ENCODE measurements at places on chromosomes 2 and 18. TPM values are rescaled to one million over a fixed set of nuclear protein-coding genes. Genes with fewer than 3 reads are reported as not detected.
A peak's percentile ranks its signal among the peaks of the same experiment; 100 is the strongest.

- H3K4me1 ChIP-seq, result no peaks in the 10 kb centered on the region
- H3K27ac ChIP-seq, result no peak overlapping the region
- no peaks in the 10 kb centered on the region for H3K27me3 ChIP-seq
- no peak overlapping the region for H3K4me3 ChIP-seq
- DNase-seq, result no peak
These were observed 47.9 kb upstream of the RAB12 start for GRCh38 chr18:8561123-8561910.

Gene PHOSPHO2
- total RNA-seq, result 7.2 TPM

Gene STPG4
- 0.13 TPM for total RNA-seq

- H3K27me3 ChIP-seq, result no peaks in the 10 kb centered on the region
- DNase-seq, result no peak
- no peak overlapping the region for H3K27ac ChIP-seq
- no peaks in the 10 kb centered on the region for H3K4me1 ChIP-seq
- H3K4me3 ChIP-seq, result no peak overlapping the region
These were observed 40.2 kb downstream of the DDX1 start for GRCh38 chr2:15631883-15632282.

Gene RSAD2
- not detected for total RNA-seq

- no peak for DNase-seq
- no peaks in the 10 kb centered on the region for H3K36me3 ChIP-seq
- peak overlapping the region; percentile 72 for H3K4me3 ChIP-seq
- no peaks in the 10 kb centered on the region for H3K4me1 ChIP-seq
- peaks cover 50% of the 10 kb centered on the region for H3K27me3 ChIP-seq
- H3K27ac ChIP-seq, result no peak overlapping the region
These were observed 5.3 kb downstream of the PTGR3 start for GRCh38 chr18:75203416-75204268.

Gene CNGA3
- total RNA-seq, result not detected

Gene SERPINB5
- 0.20 TPM for total RNA-seq

Gene RGPD3
- 0.22 TPM for total RNA-seq

- no peak overlapping the region for H3K4me3 ChIP-seq
- no peaks in the 10 kb centered on the region for H3K36me3 ChIP-seq
- H3K27me3 ChIP-seq, result no peaks in the 10 kb centered on the region
- no peak for DNase-seq
- H3K4me1 ChIP-seq, result peaks cover 5% of the 10 kb centered on the region
- H3K27ac ChIP-seq, result no peak overlapping the region
These were observed 36.6 kb upstream of the DSC1 start for GRCh38 chr18:31199190-31199769.

Gene AMER3
- total RNA-seq, result 0.59 TPM

Gene ANKRD53
- total RNA-seq, result 0.28 TPM

GRCh38 chr2:99573634-99574251 is 83.9 kb upstream of the REV1 start:
- H3K36me3 ChIP-seq, result no peaks in the 10 kb centered on the region
- no peak overlapping the region for H3K4me3 ChIP-seq
- H3K27me3 ChIP-seq, result no peaks in the 10 kb centered on the region
- no peaks in the 10 kb centered on the region for H3K4me1 ChIP-seq
- H3K27ac ChIP-seq, result no peak overlapping the region

DNA sequence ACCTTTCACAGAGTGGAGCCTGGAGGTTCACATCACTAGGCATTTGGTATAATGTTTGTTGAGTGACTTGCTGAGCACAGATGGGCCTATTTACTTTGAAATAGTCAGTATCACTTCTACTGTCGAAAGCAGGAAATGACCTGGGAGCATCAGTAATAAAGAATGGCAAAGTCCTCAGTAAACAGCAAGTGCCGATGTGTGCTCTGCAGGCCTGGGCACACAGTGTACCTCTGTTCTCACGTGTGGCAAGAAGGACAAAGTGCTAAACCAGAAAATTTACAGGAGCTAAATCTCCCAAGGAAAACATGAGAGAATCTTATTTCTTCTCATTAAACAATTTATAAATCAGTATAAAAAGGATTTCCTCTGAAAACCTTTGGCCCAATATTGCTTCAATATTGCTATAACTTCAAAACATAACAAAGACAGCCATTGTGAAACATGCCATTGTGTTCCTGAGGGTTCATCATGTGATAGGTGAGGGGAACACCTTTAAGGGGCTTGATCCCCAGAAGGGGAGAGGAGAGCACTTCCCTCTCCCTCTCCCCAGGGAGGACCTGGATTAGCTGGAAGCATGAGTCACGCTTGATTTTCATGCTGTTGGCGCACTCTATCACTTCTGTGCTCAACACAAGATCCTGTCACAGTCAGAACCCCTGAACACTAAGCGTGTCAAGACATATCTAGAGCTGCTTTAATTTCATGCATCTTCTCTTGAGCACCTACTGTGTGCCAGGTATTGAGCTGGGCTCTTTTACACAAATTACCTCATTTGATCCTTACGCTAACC is 131.5 kb upstream of the SMAD2 start:
- no peak overlapping the region for H3K4me3 ChIP-seq
- H3K27ac ChIP-seq, result no peak overlapping the region
- DNase-seq, result no peak
- H3K36me3 ChIP-seq, result no peaks in the 10 kb centered on the region
- H3K27me3 ChIP-seq, result no peaks in the 10 kb centered on the region
- no peaks in the 10 kb centered on the region for H3K4me1 ChIP-seq

GRCh38 chr2:73963385-73964120 is 21.2 kb upstream of the TET3 start:
- peaks cover 15% of the 10 kb centered on the region for H3K36me3 ChIP-seq
- no peaks in the 10 kb centered on the region for H3K27me3 ChIP-seq
- H3K4me1 ChIP-seq, result no peaks in the 10 kb centered on the region
- no peak overlapping the region for H3K4me3 ChIP-seq

Gene CCDC150
- total RNA-seq, result 22.1 TPM

DNA sequence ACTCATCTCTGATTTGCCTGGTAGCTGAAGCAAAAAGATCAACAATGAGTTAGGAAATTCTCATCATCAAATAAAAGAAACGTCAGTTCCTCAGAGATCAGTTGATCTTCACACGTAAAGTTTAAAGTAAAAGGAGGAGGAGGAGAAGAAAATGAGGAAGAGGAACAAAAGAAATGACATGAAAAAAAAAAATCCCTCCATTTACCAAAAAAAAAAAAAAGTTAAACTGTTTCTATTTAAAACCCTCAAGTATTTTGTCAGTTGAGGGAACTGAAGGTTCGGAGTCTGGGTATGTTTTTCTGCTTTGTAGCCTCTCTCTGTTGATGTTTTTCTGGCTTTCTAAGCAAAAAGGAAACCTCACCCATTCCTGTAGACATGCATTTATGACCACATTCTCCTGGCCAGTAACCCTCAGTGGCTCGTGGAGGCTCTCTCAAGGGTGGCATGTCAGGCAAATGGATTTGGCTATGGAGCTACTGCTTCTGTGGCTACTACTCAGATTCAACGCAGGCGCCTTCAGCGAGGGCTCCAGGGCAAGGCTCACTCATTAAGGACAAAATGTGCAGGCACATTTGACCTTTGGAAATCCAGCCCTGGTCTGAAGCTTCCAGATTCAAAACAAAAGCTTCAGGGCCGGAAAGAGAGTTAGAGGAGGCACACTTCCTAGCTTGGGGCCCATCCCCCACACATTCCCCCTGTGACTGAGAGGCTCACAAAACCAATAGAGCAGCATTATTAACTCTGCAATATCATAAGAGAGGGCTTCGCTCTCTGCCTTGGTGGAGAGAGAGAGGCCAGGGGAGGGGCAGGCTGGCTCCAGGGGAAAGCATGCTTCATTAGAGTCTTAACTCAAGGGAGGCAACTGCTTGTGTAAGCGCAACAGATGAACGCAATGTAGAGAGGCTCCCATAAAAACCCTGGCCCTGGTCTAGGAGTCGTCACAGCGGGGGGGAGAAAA is 22.3 kb downstream of the KLF7 start:
- H3K27ac ChIP-seq, result no peak overlapping the region
- H3K27me3 ChIP-seq, result no peaks in the 10 kb centered on the region
- peak; percentile 34 for DNase-seq
- H3K4me3 ChIP-seq, result no peak overlapping the region
- peaks cover 17% of the 10 kb centered on the region for H3K4me1 ChIP-seq

- DNase-seq, result peak; percentile 93
- H3K4me3 ChIP-seq, result no peak overlapping the region
- H3K4me1 ChIP-seq, result no peaks in the 10 kb centered on the region
- no peaks in the 10 kb centered on the region for H3K27me3 ChIP-seq
- H3K27ac ChIP-seq, result no peak overlapping the region
- no peaks in the 10 kb centered on the region for H3K36me3 ChIP-seq
These were observed 25.9 kb downstream of the MLPH start for GRCh38 chr2:237512774-237513466.

DNA sequence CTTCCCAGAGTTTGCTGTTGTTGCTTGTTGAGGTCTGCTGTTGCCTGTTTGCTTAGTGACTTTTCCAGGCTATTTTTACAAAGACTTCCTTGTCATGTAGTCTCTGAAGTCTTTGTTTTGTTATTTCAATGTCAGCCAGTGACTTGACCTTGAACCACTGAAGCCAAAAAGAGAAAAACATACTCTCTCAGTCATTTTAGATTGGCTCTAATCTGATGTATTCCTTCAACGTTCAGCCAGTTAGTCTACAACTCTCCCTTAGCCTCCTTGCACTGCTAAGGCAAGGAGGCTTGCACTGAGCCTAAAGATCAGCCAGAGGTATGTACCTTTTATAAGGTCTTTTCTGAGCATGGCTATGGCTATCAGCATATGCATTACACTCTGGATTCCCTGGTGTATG is 27.9 kb downstream of the KIAA1328 start:
- H3K27me3 ChIP-seq, result no peaks in the 10 kb centered on the region
- DNase-seq, result no peak

DNA sequence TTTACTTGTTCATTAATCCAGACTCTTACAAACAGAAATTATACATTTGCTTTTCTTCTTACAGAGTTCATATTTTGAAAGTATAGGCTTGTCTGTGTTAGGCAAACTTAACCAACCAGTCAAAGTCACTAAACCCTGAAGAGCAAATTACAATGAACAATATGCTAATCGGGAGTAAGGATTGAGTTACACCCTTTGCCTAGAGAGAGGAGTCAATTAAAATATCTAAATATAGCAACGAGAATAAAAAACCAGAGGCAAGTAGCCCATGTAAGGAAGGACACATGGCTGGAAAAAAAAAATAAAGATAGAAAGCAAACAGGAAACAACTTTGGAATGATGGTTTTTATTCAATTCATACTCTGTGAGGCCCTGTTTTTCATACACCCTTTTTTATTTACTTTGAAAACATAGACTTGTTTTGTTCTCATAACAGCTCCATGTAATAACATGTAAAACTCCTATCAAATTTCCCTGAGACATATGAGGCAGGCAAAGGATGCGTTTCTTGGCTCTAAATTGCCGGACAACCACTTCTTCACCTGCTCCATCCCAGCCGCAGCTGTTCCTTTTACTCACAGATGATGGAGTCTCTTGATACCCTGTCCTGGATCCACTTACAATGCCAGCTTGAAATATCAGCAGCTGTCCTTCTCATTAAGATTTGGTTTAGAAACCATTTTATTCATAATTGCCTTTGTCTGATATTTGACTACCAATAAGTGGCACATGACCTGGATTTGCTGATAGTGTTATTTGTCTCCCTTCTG is 767.7 kb upstream of the GCFC2 start:
- H3K27ac ChIP-seq, result no peak overlapping the region
- no peaks in the 10 kb centered on the region for H3K27me3 ChIP-seq
- H3K36me3 ChIP-seq, result peaks cover 3% of the 10 kb centered on the region
- no peak overlapping the region for H3K4me3 ChIP-seq
- DNase-seq, result no peak

Gene PROKR1
- total RNA-seq, result 1.5 TPM

DNA sequence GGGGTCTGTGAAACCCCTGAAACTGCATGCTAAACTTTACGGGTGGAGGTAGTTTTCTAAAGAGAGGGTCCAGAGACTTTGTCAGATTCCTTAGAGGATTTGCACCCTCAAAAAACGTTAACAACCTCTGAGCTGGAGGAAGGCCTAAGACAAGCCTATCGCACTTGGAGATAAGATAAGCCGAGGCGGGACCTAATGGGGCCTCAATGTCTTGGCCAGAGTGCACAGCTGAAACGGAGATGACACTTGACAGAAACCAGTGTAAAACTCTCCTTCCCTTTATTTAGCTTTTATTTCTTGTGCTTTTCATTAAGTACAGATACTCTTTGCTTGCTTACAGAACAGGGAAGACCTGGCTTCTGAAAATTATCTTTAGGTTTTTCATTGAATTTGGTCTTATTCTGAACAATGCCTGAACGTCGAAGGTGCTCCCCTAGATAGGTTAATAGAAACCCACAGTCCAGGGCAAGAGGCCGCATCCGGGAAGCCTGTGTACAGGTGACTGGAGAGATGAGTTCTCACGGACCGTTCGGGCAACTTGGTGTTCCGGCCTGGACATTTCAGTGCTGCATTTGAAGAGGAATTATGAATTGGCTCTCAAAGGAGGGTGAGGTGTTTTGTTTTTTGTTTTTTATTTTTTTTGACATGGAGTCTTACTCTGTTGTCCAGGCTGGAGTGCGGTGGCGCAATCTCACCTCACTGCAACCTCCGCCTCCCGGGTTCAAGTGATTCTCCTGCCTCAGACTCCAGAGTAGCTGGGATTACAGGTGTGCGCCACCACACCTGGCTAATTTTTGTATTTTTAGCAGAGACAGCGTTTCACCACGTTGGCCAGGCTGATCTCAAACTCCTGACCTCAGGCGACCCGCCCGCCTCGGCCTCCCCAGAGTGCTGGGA is 49.7 kb downstream of the SH3BP4 start:
- no peak for DNase-seq
- peaks cover 3% of the 10 kb centered on the region for H3K4me1 ChIP-seq
- H3K36me3 ChIP-seq, result peaks cover 66% of the 10 kb centered on the region
- H3K27ac ChIP-seq, result no peak overlapping the region
- H3K4me3 ChIP-seq, result no peak overlapping the region
- no peaks in the 10 kb centered on the region for H3K27me3 ChIP-seq

DNA sequence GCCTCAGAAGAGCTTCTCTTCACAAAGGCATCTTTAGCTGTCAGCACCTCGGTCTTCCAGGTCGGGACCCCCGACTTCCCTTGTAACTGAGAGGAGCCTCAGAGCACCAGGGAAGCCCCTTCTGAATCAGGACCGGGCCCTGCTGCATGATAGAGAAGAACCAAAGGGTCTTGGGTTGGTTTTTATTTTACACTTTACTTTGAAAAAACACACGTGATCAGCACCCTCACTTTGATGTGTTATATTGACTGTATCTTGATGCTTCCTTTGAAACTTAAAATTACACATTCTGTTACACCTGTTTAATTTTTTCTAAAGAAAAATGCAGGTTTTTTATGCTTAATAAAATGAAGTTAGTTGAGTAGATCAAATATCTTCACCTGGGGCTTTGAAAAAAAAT is 202.3 kb downstream of the FAM210A start:
- no peaks in the 10 kb centered on the region for H3K4me1 ChIP-seq
- H3K36me3 ChIP-seq, result no peaks in the 10 kb centered on the region
- no peaks in the 10 kb centered on the region for H3K27me3 ChIP-seq

DNA sequence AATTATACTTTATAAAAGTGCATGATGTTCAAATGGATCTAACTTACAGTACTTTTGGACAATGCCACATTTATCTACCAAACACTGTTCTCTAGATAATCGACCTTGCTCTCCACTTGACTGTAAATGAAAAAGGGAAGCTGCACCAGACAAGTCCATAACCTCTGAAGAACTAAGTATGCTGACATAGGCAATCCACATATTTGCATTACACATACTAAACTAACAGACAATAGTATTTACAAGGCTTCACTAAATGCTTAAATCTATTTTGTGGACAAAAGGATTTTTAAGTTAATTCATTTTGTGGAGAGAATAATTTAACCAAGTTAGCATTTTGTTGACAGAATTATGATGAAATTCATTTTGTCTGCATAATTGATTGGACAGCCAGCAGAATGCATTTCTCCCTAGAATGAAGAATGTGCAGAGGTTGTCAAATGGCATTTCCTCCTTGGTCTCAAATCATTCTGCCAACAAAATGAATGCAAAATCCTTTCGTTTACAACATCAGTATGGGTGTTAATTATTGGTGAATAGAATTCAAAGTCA is 520.9 kb downstream of the CPS1 start:
- no peak overlapping the region for H3K27ac ChIP-seq
